ENCODE measurements at places on chromosomes 11 and 22.

GRCh38 chr11:93525601-93526345 is 17.4 kb downstream of the SMCO4 start:
- H3K4me3 ChIP-seq: no peak overlapping the region
- H3K4me1 ChIP-seq: peaks cover 23% of the 10 kb centered on the region
- no peak for DNase-seq
- no peaks in the 10 kb centered on the region for H3K36me3 ChIP-seq
- no peaks in the 10 kb centered on the region for H3K27me3 ChIP-seq

DNA sequence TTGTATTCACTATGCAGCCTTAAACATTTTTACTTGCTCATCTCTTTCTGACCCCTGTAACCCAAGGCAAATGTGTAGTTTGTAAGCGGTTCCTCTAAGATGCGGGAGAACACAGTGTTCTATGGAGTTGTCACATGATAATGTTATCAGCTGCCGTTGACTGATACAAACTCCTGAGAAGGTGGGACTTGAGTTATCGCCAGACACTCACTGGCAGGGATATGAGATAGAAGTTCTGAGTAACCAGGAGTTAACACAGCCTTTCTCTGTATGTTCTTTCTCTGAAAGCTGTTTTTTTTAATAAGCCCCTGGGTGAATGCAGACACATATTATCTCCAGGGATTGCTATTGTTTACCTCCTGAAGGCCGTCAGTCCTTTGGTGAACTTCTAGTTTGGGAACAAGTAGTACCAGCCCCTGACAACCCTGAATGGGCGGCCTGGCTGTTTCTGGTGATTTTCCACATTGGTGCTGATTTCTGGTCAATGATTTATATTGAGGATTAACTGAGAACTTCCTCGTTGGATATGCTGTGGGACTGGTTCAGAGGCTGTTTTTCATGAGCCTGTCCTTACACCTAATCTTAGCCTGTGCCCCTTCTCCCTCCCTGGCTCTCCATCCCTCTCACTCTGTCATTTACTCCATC is 155.3 kb upstream of the RASSF10 start:
- no peaks in the 10 kb centered on the region for H3K36me3 ChIP-seq
- no peak overlapping the region for H3K4me3 ChIP-seq
- no peak for DNase-seq
- H3K4me1 ChIP-seq: no peaks in the 10 kb centered on the region

GRCh38 chr22:27241430-27242321 is 559.9 kb downstream of the MN1 start:
- H3K4me3 ChIP-seq: no peak overlapping the region
- H3K4me1 ChIP-seq: no peaks in the 10 kb centered on the region
- no peak for DNase-seq
- H3K27ac ChIP-seq: no peak overlapping the region

DNA sequence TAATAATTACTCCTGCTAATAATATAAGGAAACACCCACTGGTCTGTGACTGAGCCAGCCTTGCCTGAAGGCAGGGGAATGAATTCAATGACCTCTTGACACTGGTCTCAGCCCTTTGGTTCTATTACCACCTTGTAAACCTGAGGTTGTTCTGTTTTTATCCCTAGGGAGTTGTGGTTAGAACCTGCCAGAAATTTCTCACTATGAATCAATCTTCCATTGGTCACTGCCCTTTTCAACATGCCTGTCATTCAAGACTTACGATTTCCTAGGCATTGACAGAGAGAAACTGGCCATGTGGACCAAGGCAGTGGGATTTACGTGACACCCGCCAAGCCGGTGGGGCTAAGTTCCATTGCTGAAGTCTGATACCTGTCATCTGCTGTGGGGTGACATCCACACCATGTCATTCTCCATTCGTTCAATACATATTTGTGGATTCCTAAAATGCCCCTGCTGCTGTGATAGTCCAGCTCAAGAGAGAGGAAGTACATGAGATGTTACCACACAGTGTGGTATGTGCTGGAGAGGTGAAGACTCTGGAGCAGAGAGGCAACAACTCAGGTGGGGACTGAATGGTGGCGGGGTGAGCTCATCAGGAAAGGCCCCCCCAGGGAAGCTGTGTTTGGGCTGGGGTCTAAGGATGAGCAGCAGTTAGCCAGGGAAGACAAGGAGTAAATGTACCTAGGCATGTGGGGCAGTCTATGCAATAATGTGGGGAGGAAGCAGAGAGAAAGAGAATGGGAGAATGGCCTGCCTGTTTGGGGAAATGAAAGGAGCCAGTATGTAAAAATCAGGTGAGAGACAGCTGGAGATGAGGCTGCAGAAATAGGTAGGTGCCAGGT is 15.2 kb upstream of the EHF start:
- H3K4me3 ChIP-seq: no peak overlapping the region
- H3K27ac ChIP-seq: no peak overlapping the region
- no peaks in the 10 kb centered on the region for H3K36me3 ChIP-seq
- H3K27me3 ChIP-seq: no peaks in the 10 kb centered on the region
- no peak for DNase-seq

- H3K27ac ChIP-seq: no peak overlapping the region
- H3K36me3 ChIP-seq: no peaks in the 10 kb centered on the region
- H3K4me1 ChIP-seq: no peaks in the 10 kb centered on the region
- no peak overlapping the region for H3K4me3 ChIP-seq
- no peak for DNase-seq
Measured at GRCh38 chr11:103487113-103487512, 377.9 kb downstream of the DYNC2H1 start.

DNA sequence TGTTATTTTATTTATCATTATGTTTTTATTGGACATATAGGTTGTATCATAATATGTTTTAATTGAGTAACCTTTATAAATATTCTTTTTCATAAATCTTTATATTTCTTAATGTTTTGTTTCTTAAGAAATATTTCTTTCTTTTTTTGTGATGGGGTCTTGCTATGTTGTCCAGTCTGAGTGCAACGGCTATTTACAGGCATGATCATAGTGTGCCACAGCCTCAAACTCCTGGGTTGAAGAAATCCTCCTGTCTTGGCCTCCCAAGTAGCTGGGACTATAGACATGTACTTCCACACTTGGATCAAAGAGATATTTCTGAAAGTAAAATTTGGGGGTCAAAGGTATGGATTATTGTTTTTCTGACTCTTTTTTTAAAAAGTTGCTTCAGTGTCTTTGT is 53.1 kb downstream of the EHF start:
- peaks cover 2% of the 10 kb centered on the region for H3K27me3 ChIP-seq
- H3K36me3 ChIP-seq: no peaks in the 10 kb centered on the region
- H3K4me3 ChIP-seq: no peak overlapping the region
- H3K4me1 ChIP-seq: no peaks in the 10 kb centered on the region

DNA sequence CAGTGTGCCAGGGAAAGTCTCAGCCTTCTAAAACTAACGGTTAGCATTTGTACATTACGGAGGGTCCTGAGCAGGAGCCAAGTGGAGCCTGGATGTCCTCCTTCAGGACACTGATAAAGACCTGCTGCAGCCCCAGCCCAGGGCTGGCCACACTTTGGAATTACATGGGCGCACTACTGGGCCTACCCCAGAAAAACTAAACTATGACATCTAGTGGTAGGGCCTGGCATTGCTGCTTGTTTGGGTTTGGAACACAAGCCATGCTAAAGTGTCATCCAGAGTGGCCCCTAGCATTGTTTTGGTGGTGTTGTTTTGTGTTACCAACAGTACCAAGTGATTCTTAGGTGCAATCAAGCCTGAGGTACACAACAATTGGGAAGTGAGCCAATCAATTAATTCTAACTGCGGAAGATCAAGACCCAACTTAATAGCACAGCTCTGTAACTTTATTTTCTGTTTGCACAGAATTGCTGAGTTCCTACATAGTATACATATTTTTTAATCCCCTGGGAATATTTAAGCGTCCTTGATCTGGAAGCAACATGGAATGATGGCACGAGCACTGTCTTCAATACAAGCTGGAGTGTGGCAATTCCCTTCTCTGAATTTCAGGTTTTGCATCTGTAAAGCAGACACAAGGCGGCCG is 340.7 kb downstream of the LARGE1 start:
- H3K4me1 ChIP-seq: no peaks in the 10 kb centered on the region
- no peak overlapping the region for H3K27ac ChIP-seq
- H3K36me3 ChIP-seq: no peaks in the 10 kb centered on the region
- no peak overlapping the region for H3K4me3 ChIP-seq
- no peak for DNase-seq

GRCh38 chr11:130882138-130882551 is 34.1 kb downstream of the SNX19 start:
- H3K36me3 ChIP-seq: peaks cover 70% of the 10 kb centered on the region
- no peaks in the 10 kb centered on the region for H3K27me3 ChIP-seq
- no peak overlapping the region for H3K4me3 ChIP-seq
- no peak for DNase-seq

DNA sequence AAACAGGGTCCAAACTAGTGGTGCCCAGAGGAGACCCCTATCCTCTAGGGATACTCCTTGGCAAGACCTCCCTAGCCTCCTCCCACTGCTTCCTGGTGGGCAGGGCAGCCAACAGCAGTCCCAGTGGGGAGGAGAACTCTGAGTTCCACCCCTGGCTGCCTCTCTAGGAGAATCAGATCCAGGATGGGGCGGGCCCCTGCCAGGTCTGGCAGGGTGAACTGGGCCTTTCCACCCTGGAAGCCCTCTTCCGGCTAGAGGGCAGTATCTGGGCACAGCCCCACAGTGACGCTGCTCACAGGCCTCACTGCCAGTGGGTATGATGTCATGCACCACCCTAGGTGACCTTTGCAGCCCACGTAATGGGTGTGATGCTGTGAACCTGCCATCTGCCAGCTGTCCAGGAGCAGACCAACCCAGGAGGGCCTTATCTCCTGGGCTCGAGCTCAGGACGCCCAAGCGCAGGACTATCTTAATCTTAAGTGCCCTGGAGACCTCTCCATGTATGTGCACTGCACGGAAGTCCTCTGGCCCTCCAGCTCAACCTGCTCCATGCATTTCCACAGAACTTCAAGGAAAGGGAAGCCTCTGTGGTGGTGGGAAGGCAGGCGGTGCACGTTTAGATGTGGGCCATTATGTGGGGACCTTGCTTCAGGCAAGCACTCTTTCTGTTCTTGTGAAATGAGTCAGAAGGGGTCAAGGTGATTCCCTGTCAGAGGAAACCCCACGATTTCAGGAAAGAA is 31.8 kb upstream of the FCHSD2 start:
- H3K27me3 ChIP-seq: no peaks in the 10 kb centered on the region
- no peak overlapping the region for H3K4me3 ChIP-seq
- DNase-seq: no peak
- no peak overlapping the region for H3K27ac ChIP-seq
- H3K4me1 ChIP-seq: no peaks in the 10 kb centered on the region

DNA sequence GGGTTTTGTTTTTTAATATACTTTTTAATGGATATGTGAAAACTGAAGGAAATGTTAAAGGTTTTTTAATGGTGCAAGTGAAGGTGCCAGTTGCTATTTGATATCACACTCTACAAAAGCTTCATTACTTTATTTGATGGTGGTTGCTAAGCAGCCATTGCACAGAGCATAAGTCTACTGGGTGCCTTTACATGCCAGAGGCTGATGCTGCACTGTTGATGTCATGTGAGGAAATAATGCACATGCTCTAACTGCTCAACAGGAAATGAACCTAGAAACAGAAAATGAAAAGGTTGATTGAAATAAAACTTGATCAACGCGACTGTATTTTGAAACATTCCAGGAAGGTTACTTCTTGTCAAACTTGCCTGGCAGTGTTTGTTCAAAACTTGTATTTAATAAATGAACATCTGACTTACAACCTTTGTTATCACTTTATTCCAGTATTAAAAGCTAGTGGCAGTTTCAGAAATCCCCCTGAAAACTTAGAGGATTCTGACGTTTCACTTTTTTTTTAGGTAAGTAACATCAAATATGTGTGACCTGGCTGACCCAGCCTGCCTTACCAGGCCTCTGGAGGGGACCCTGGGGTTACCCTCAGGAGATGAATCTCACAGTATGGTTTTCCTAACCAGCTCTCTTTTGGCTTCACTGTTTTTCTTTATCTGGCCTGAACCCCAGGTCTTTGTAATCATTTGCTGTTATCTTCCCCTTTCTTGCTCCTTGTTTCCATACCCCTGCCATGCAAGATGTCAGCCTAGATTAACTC is 2.4 kb upstream of the ATP5MG start:
- H3K36me3 ChIP-seq: peaks cover 21% of the 10 kb centered on the region
- peaks cover 15% of the 10 kb centered on the region for H3K4me1 ChIP-seq
- peak overlapping the region; percentile 90 for H3K27ac ChIP-seq
- DNase-seq: peak; percentile 32
- no peaks in the 10 kb centered on the region for H3K27me3 ChIP-seq
- H3K4me3 ChIP-seq: no peak overlapping the region

DNA sequence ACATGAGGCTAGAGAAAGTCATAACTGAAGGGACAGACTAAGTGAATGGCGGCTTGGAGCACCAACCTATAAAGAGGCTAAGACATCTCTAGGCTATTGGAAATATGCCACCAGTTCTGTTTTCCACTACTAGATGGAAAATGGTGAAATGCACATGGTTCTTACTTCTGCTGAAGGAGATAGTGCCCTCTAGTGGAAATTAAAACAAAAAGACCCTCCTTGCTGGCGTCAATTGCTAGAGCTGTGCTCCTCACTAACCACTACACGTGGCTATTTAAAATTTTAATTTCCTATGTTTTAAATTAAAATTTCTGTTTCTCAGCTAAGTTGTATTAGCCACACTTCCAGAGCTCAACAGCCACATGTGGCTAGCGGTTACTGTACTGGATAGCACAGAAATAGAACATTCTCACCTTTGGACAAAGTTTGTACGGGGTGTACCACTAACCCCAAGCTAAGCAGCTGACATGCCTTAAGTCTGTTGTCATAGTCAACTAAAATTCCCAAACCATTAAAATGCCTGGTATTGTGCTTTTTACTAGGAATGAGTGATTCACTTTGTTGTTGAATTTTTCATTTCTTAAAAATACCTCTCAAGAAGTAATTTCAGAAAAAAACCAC is 34.1 kb upstream of the CALCA start:
- no peak overlapping the region for H3K4me3 ChIP-seq
- H3K27me3 ChIP-seq: no peaks in the 10 kb centered on the region
- H3K27ac ChIP-seq: no peak overlapping the region

GRCh38 chr11:22554221-22554620 is 71.4 kb downstream of the FANCF start:
- H3K27ac ChIP-seq: no peak overlapping the region
- no peaks in the 10 kb centered on the region for H3K36me3 ChIP-seq
- no peaks in the 10 kb centered on the region for H3K4me1 ChIP-seq
- H3K27me3 ChIP-seq: no peaks in the 10 kb centered on the region

DNA sequence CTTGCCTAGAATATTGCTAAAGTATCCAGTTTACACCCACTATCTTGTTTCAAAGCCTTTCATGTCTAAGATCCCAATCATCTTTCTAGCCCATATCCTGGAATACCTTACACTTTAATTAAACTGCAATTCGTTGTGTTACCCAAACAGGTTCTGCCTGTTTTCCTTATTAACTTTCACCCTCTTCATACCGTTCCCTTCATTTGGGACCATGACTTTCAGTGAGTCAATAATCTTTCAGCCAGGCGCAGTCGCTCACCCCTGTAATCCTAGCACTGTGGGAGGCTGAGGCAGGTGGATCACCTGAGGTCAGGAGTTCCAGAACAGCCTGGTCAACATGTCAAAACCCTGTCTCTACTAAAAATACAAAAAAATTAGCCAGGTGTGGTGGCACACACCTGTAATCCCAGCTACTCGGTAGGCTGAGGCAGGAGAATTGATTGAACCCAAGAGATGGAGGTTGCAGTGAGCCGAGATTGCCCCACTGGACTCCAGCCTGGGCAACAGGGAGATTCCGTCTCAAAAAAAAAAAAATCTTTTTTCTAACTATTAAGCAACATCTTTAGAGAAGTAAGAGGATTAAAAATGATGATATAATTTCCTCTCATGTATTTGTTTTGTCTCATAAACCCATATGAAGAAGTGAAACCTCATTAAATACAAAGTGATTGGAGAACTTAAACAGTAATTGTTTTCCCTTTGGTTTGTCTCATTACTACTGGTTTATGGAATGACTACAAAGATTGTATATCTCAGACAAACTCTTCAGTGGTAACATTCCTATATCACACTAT is 20.7 kb downstream of the DMC1 start:
- no peak for DNase-seq
- no peaks in the 10 kb centered on the region for H3K4me1 ChIP-seq
- H3K27ac ChIP-seq: no peak overlapping the region
- no peaks in the 10 kb centered on the region for H3K36me3 ChIP-seq

Measured in effector memory CD4-positive, alpha-beta T cell (primary cell).